Lower lobe of right lung (tissue), 2 donors: ENCODE measurements at places on chromosomes 11 and 22. TPM values are rescaled to one million over a fixed set of nuclear protein-coding genes. Genes with fewer than 3 reads are reported as not detected.

Gene ILK
- total RNA-seq: 135 TPM

Gene POLD3
- total RNA-seq: 18.5 TPM

Gene VWCE
- 1.2 TPM for total RNA-seq

Gene SMC1B
- not detected for total RNA-seq

Gene BEST1
- 14.1 TPM for total RNA-seq
